ENCODE measurements at places on chromosomes 1 and 21.
A peak's percentile ranks its signal among the peaks of the same experiment; 100 is the strongest.

GRCh38 chr1:30874176-30874575 is 34.4 kb downstream of the SDC3 start:
- no peak for DNase-seq

DNA sequence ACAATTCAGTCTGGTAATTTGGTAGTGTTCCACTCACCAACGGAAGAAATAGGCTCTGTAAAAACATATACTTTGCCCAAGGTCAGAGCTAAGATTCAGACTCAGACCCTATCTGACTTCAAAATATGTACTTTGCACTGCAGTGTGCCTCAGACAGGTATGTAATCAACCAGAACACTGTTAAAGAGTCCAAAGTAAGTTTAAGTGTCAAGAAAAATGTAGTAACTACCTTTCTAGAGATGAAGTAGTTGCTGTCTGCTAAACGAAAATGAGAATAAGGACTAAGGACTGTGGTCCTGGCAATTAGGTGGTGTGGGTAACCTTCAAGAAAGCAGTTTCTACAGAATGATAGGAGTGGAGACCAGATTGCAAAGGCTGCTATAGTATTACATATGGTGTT is 61.1 kb downstream of the RPAP2 start:
- no peak for DNase-seq

DNA sequence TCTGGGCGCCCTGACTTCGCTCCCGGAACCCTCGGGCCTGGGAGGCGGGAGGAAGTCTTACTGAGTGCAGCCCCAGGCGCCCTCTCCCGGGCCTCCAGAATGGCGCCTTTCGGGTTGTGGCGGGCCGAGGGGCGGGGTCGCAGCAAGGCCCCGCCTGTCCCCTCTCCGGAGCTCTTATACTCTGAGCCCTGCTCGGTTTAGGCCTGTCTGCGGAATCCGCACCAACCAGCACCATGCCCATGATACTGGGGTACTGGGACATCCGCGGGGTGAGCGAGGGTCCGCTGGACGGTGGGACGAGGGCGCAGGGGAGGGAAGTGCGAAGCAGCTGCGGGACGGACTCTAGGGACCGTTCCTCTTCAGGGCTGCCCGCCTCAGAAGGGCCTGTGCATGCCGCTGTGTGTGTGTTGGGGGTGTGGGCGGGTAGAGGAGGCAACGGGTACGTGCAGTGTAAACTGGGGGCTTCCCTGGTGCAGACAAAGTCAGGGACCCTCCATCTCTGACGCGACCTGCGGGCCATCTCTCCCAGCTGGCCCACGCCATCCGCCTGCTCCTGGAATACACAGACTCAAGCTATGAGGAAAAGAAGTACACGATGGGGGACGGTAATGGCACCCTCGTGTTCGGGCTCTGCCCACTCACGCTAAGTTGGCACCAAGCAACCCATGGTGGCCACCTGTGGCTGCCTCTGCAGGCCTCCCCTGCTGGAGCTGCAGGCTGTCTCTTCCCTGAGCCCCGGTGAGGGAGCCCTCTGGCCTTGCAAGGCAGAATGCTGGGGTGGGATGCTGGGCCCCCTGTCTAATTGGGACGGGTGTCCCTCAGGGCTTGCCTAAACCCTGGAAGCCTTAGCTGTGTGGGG is at the start of gene GSTM1:
TSS of gene GSTM1 (plus strand) at position 177 of the 859 bp plus-strand sequence. CDS start at position 234, 57 bp downstream.
- no peak for DNase-seq

GRCh38 chr1:58968360-58968952 is 184.6 kb upstream of the JUN start:
- DNase-seq = peak; percentile 57

GRCh38 chr1:17775796-17776195 is 20.7 kb downstream of the ACTL8 start:
- DNase-seq = no peak

GRCh38 chr1:243930822-243931671 is 81.0 kb upstream of the AKT3 start:
- no peak for DNase-seq

- no peak for DNase-seq
Measured at GRCh38 chr1:198919667-198920398, 281.0 kb downstream of the PTPRC start.

GRCh38 chr1:226638608-226639007 is 90.0 kb downstream of the STUM start:
- DNase-seq = no peak

DNA sequence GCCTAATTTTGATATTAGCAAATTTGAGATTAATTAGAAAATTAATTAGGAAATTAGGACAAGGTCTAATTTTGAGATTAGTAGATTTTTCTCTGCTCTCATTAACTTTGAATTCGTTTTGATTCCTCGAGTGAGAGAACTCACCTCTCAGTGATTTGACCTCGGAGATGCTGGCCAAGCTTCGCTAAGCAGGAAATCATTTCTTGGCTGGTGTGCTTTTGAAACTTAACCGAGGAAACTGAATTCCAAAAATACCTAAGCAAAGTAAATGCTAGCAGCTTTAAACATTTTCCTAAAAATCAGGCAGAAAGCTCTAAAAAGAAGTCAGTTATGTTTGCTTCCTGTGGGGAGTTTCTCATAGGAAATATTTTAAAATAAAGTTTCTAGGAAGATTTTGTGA is 34.9 kb downstream of the CDC14A start:
- DNase-seq = no peak

- DNase-seq = no peak
Measured at GRCh38 chr1:27770293-27770830, 2.7 kb upstream of the STX12 start.

All from DND-41 (cell line).